ENCODE measurements at places on chromosomes 6 and 20.
A peak's percentile ranks its signal among the peaks of the same experiment; 100 is the strongest.

DNA sequence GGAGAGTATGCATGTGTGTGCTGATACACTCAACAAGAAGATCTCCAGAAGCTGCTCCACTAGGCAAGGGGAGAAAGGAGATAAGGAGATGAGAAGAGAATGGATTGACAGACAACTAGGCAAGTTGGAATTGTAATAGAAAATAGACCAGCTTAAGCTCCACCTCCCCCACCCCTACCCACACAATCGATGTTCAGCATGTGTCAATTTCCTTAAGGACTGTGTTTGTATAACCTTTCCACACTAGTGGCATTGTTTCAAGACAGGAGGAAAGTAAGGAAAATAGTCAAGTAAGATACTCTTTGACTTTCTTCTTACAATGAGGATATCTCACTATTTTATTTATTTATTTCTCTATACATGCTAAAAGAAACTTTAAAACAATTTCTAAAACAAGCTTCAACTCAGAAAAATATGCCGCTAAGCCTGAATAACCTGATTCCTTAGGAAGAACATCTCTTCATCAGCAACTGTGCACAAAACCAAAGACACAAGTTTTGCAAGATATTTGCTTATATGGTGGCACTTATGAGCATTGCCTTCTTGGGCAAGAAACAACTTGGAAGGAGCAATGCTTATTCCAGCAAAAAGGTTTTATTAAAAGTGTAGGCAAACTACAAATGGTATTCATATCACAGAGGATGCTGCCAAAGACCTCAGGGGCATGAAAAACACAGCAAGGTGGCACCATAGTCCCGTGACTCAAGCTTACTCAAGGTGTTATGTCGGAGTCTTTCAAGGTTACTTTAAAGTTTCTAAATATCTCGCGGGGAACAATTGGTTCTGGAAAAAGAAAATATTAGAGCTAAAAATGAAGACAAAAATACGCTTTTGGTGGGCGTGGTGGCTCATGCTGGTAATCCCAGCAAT is 249.1 kb downstream of the COL12A1 start:
- no peak for DNase-seq

DNA sequence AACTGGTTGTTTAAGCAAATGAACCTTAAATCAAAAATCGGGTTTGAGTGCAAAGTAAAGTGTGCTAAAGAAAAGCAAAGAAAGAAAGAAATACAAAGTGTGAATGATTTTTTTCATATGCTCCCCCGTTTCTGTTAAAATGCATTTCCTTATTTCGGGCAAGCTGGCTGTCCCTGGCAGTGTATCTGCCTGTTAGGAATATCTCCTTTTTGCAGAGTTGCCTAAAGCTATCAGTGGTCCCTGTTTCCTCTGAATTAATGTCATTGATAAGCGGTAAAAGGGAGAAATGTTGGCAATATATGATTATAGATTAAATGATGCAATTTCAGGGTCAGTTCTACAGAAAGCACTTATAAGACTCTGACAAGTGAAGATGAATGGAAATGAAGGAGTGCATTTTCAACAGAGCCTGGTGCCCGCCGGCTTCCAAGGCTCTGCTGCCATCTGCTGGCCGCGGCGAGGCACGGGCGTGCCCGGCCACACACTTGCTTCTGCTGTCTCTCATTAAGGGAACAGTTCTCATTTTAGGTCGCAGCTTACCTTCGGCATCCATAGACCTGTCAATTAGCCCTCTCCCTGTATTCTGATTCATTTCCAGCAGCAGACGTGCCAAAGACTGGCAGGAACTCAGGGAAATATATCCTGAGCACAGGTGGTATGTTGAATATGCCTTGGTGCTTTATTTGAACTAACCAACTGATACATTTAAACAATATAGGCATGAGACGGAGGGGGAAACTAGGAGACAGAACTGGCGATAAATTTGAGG is 381.9 kb downstream of the C6orf118 start:
- DNase-seq = peak; percentile 86

DNA sequence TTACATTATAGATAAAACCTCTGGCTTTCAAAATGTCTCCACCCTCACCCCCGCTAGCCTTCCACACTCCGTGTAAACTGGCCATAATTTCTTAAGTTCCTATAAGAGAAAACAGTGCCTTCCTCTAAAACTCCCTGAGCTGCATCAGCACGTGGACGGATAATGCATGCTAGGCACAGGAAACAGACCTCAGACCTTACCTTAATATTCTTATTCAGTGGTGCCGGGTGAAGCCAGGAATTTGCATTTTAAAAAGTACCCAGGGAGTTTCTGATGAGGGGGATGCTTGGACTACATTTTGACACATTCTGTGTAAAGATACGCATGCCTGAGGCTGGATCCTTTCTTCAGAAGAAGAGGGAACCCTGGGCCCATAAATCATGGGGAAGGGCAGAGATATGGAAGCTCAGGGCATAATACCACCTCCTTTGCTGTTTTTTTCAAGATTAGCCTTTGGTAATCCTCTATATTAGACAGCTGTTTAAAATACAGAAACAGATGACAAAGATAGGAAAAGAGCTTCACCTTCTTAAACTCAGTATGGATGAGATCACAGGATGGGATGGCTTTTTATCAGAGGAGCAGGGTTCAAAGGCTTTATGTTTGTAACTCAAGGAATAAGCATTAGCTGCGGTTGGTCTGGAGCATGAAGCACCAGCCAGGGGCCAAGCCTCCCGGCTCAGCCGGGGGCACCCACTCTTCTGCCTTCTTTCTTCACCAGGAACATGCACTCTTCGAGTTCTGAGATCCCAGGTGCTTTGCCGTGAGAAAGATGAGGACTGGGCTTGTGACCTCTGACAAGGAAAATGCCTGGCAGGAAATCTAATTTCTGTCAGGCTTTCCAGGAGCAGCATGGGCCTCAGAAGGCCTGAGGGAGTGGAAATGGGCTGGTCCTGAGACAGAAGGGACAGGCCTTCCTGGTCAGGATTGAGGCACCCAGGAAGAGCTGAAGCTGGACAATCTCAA is 218.1 kb upstream of the SOX4 start:
- DNase-seq = no peak

GRCh38 chr20:33013701-33014326 is 6.3 kb downstream of the BPIFB2 start:
- DNase-seq = no peak

DNA sequence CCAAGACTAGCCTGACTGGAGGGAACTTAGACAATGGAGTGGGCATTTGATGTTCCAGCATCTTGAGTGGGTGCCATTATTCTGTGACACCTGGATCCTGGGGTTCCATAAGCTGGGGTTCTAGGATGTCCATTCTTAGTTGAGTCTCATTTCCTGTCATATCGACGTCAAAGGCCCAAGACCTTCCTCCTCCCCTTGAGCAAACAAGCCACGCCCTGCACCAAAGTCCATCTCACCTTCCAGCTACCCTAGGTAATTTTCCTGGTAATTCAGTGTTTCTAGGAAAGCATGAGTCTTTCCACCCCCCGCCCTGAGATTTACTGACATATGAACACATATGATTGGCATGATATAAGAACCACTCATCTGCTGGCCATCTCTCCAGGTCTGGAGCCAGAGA is at the start of gene TRIM40:
TSS of gene TRIM40 (plus strand) at position 384 of the 400 bp plus-strand sequence. CDS start 897 bp downstream, outside the sequence.
- DNase-seq = no peak

DNA sequence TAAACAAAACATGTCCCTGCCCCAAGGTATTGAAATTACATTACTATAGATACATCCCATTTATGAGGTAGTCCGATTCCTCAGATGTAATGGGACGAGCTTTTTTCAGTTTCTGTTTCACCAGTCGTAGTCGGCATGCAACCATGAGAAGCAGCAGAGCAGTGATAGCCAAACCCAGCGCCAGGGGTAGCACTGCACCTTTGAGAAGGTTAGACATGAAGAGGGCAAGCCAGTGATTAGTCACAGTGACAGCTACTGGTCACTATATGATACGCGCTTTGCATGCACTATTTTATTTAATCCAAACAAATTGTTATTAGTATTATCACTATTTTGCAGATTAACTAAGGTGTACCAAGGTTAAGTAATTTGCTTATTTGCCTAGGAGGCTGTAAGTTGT is 43.7 kb downstream of the LRP11 start:
- no peak for DNase-seq

- no peak for DNase-seq
Observed at GRCh38 chr6:73695619-73696421, at the start of gene CD109. Gene CD109 (plus strand): TSS chr6:73696203. CDS start chr6:73696216, 13 bp downstream.

DNA sequence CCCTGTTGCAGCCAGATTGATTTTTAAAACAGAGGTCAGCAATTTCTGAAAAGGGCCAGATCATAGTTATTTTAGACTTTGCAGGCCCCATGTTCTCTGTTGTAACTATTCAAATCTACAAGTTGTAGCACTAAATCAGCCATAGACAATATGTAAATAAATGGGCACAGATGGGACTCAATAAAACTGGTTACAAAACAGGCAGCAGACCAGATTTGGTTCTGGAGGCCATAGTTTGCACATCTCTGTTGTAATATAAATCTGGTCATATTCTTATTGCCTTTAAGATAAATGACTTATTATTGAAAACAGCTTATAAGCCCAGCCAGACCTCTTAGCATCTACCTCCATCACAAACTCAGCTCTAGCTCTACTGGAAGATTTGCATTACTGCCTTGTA is 114.0 kb upstream of the ARG1 start:
- DNase-seq = no peak

- DNase-seq = no peak
Observed at GRCh38 chr6:116667623-116668022, 943 bp downstream of the ZUP1 start.

- DNase-seq = no peak
Observed at GRCh38 chr6:38284802-38285394, 354.8 kb downstream of the BTBD9 start.

DNA sequence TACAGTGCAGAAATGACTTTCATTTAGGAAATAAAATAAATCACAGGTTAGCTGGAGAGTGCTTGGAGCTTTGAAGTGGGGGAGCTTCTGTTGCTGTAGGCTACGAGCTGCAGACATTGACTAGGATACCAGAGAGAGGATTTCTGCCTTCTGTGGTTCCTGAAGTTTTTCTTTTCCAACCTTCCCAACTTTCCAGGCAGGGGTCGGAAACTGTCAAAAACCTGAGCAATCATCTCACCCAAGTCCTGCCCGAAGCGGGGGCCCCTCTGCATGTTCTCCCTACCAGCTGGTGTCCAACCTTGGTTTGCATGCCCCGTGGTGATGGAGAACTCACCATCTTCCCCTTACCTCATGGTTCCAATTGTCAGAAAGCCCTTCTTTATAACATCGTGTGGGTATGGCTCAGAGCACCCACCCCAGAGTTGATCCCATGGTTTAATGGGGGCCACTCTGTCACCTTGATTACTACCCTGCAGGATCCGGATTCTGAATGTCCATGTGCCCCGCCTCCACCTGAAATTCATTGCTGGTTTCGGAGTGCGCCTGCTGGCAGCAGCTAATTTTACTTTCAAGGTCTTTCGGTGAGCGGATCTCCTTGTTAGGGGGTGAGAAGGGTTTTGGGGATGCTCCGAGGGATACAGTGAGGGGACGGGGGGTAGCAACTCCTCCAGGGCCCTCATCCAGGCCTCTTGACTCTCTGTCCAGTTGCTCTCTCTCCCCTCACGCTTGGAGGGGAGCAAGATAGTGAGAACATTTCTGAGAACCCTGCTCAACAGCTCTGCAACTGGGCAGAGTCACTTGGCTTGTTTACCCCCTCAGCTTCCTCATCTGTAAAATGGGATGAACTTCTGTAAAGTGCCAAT is 5.1 kb downstream of the BPIFB2 start:
- DNase-seq = no peak

- DNase-seq = no peak
Observed at GRCh38 chr6:134340179-134340975, 22.5 kb upstream of the SGK1 start.

- DNase-seq = no peak
Observed at GRCh38 chr6:85866370-85866730, 223.7 kb upstream of the SYNCRIP start.

DNA sequence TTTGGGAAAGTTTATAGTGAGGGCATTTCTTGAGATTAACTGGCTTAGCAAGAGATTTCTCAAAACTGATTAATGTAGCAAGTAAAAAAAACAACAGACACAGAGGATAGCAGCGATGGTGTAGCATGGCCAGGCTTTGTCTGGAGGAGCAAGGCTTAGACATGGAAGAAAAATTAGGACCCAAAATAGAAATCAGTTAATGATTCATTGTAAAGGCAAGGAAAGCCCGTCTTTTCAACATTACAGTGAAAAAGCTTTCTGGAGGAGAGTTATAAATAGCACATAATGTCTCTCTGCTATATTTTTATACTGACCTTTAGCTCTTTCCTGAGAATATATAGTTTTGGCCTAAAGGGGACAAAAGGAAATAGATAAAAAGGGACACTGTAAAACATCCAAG is 45.1 kb downstream of the FNDC1 start:
- no peak for DNase-seq

- no peak for DNase-seq
Observed at GRCh38 chr6:111248789-111249188, 161.5 kb downstream of the SLC16A10 start.

Measured in putamen (tissue), 1 donor.